ENCODE measurements at places on chromosomes 12 and 14.

- DNase-seq = no peak
Observed at GRCh38 chr12:81339071-81339470, 261.2 kb downstream of the ACSS3 start.

- DNase-seq = no peak
Observed at GRCh38 chr14:41404126-41404525, 202.6 kb upstream of the LRFN5 start.

DNA sequence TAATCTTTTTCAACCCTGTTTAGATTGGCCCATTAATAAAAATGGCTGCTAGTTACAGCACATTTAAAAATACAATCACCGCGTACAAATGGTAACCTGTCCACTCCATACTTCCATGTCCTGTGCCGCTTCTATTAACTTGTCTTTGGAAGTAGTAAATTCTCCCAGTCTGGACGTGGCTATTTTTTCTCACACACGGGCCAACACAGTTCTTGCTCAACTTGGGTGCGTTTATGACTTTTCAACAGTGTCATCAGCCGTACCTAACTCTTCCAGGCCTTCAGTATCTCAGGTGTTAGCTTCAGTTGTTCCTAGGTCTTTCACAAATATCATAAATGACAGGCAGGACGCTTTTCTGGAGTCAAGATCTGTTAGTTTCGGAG, 475 bp upstream of the PCNX1 start:
- no peak for DNase-seq

GRCh38 chr14:98959958-98960616, 311.9 kb downstream of the BCL11B start:
- DNase-seq = no peak

- no peak for DNase-seq
Observed at GRCh38 chr14:61927060-61927459, 164.8 kb downstream of the SNAPC1 start.

All from CD4-positive, alpha-beta T cell treated with Interferon alpha-2 for 1 hour (primary cell).